ENCODE measurements at places on chromosomes 2 and 18. TPM values are rescaled to one million over a fixed set of nuclear protein-coding genes. Genes with fewer than 3 reads are reported as not detected.

Gene MPP4
- 4.7 TPM for total RNA-seq

Gene FSIP2
- under 0.01 TPM for total RNA-seq

Gene MOGAT1
- total RNA-seq, result not detected

Gene IL1RN
- total RNA-seq, result not detected

Gene CFAP221
- not detected for total RNA-seq

Gene KCNK3
- not detected for total RNA-seq

Gene MARCHF4
- 1.2 TPM for total RNA-seq

Gene SERPINB10
- not detected for total RNA-seq

Gene C2orf80
- not detected for total RNA-seq
